ENCODE measurements at places on chromosomes 13 and 19. TPM values are rescaled to one million over a fixed set of nuclear protein-coding genes. Genes with fewer than 3 reads are reported as not detected.

DNA sequence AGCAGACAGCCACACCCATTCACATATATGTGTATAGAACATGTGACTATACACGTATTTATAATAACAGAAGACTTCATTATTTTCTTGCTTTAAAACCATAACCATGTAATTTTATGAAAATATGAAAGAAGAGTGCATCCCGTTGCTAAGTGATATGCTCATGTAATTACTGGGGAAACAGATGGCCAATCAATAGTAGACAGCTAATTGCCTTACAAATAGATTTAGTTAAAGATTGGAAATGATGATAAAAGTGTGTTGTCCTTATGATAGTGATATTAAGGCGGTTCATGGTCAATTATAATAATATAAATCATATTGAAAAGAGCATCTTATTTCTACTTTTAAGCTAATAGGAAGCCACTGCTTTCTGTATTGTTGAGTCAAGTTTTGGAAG, 95.9 kb downstream of the RFC3 start:
- DNase-seq = no peak
- H3K27me3 ChIP-seq = no peaks in the 10 kb centered on the region
- no peak overlapping the region for H3K4me3 ChIP-seq
- H3K36me3 ChIP-seq = no peaks in the 10 kb centered on the region
- no peaks in the 10 kb centered on the region for H3K4me1 ChIP-seq
- no peak overlapping the region for H3K27ac ChIP-seq

- H3K27me3 ChIP-seq = no peaks in the 10 kb centered on the region
- DNase-seq = no peak
- no peak overlapping the region for H3K27ac ChIP-seq
- H3K36me3 ChIP-seq = no peaks in the 10 kb centered on the region
Measured at GRCh38 chr13:80334597-80335260, 6.2 kb downstream of the SPRY2 start.

DNA sequence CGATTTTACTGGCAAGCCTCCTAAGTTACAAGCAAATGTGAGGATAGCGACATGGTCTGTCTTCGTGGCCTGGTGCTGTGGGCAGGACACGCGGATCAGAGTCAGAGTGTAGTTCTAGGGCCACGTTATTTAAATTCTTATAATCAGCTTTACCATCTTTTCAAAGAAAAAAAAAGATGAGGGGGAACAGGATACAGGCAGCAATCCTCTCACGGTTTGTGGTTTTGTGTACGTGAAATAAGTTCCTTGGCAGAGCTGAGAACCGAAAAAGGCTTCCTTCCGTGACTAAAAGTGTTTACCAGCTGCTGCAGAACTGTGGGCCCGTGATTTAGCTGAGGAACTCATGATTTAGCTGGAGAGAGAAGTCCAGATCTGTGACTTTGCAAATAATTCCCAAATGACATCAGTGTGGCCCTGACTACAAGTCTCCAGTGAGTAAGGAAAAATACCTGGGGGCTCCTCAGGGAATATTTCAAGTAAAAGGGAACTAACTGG, 27.2 kb downstream of the RCBTB2 start:
- no peaks in the 10 kb centered on the region for H3K36me3 ChIP-seq
- H3K27me3 ChIP-seq = no peaks in the 10 kb centered on the region
- H3K4me3 ChIP-seq = no peak overlapping the region
- DNase-seq = no peak
- H3K4me1 ChIP-seq = no peaks in the 10 kb centered on the region
- no peak overlapping the region for H3K27ac ChIP-seq

DNA sequence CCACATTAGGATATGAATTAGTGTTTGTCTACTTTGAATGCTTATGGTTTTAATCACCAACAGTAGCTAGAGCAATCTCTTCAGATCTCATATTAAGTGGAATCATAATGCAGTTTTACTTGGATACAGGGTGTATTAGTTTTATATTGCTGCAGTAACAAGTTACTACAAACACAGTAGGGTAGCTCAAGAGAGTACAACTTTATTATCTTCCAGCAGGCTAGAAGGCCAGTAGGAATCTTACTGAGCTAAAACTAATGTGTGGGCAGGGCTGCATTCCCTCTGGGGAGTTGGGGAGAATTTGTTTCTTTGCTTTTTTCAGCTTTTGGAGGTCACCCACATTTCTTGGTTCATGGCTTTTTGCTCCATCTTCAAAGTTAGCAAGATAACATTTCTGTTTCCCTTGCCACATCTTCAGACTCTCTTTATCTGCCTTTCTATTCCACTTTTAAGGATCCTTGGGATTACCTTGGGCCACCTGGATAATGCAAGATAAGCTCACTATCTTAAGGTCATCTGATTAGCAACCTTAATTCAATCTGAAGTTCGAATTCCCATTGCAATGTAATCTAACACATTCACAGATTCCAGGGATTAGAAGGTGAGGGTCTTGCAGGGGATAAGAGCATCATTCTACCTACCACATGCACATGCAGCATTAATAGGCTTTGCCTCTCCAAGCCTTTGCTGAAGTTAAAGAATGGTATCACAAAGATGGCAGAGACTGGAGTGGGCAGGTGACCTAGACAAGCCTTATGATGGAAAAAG, 134.1 kb upstream of the SLC10A2 start:
- H3K27ac ChIP-seq = no peak overlapping the region
- H3K4me3 ChIP-seq = no peak overlapping the region
- H3K36me3 ChIP-seq = no peaks in the 10 kb centered on the region
- DNase-seq = no peak
- H3K27me3 ChIP-seq = no peaks in the 10 kb centered on the region

VSTM1 gene
- total RNA-seq = not detected

PPM1N gene
- total RNA-seq = 5.2 TPM

ZNF723 gene
- total RNA-seq = not detected

FCER2 gene
- total RNA-seq = 0.20 TPM

TNFSF13B gene
- total RNA-seq = 1.3 TPM

CKM gene
- not detected for total RNA-seq

MCEMP1 gene
- not detected for total RNA-seq

PLPPR3 gene
- 0.27 TPM for total RNA-seq
